ENCODE measurements at places on chromosomes 2 and 18. TPM values are rescaled to one million over a fixed set of nuclear protein-coding genes. Genes with fewer than 3 reads are reported as not detected.

GRCh38 chr2:202790676-202791075 lies 80.9 kb downstream of the ICA1L start:
- H3K4me1 ChIP-seq, result no peaks in the 10 kb centered on the region
- H3K36me3 ChIP-seq, result no peaks in the 10 kb centered on the region
- no peak overlapping the region for H3K27ac ChIP-seq
- DNase-seq, result no peak
- no peak overlapping the region for H3K4me3 ChIP-seq
- no peaks in the 10 kb centered on the region for H3K27me3 ChIP-seq

The NT5C1B gene
- not detected for total RNA-seq

The KYNU gene
- 0.48 TPM for total RNA-seq

DNA sequence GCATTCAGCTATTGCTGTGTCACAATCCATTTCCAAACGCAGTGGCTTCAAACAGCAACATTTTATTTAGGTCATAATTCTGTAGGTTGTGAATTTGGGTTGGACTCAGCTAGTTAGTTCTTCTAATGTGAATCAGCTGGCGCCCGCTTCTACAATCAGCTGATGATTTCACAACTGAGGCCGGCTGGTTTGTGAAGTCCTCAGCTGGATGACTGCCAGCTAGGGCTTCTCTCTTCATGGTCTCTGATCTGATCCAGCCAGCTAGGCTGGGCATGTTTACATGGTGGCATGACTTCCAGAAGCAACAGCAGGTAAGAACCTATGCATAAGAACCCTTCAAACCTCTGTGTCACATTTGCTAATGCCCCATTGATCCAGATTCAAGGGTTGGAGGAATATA lies 172.0 kb downstream of the SLC4A10 start:
- DNase-seq, result no peak
- no peaks in the 10 kb centered on the region for H3K27me3 ChIP-seq
- H3K36me3 ChIP-seq, result no peaks in the 10 kb centered on the region

GRCh38 chr2:70255637-70256314 lies 2.2 kb upstream of the PCYOX1 start:
- H3K27ac ChIP-seq, result no peak overlapping the region
- no peaks in the 10 kb centered on the region for H3K27me3 ChIP-seq
- H3K4me3 ChIP-seq, result no peak overlapping the region
- no peak for DNase-seq
- peaks cover 10% of the 10 kb centered on the region for H3K4me1 ChIP-seq

The CAPN14 gene
- not detected for total RNA-seq

GRCh38 chr2:48934807-48935206 lies 179.3 kb upstream of the LHCGR start:
- H3K4me3 ChIP-seq, result no peak overlapping the region
- no peaks in the 10 kb centered on the region for H3K36me3 ChIP-seq
- H3K27ac ChIP-seq, result no peak overlapping the region
- no peak for DNase-seq
- no peaks in the 10 kb centered on the region for H3K27me3 ChIP-seq

GRCh38 chr18:11293794-11294193 lies 144.4 kb upstream of the PIEZO2 start:
- H3K4me3 ChIP-seq, result no peak overlapping the region
- H3K4me1 ChIP-seq, result no peaks in the 10 kb centered on the region
- H3K27me3 ChIP-seq, result no peaks in the 10 kb centered on the region
- no peak overlapping the region for H3K27ac ChIP-seq
- DNase-seq, result no peak
